ENCODE measurements at places on chromosomes 16 and 17.

- DNase-seq: peak; percentile 85
Observed at GRCh38 chr17:75632863-75633485, at the start of gene SMIM5. Gene SMIM5, plus strand, starts transcription at chr17:75633434. Its CDS starts 6,768 bp downstream, at chr17:75640202.

GRCh38 chr16:80887062-80887461 is 82.7 kb upstream of the CDYL2 start:
- DNase-seq: no peak

DNA sequence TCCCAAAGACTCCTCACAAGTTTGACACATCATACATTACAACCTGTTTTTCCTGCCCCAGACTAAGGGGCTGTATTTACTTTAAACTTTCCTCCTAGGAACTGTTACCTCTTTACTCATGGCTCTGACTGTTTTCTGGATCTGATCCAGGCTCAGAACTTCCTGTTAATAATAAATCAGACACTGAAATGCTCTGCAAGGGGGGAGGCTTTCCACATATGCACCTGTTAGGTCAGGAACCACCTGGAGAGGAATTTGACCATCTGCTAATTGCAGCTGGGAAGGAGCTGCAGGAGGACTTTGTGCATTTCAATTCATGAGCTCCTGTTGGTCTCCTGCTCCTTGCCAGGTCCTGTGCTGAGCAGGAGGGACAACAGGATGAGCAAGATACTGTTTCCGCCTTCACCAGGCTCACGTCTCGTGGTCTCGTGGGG is 476.9 kb upstream of the CDH5 start:
- no peak for DNase-seq

DNA sequence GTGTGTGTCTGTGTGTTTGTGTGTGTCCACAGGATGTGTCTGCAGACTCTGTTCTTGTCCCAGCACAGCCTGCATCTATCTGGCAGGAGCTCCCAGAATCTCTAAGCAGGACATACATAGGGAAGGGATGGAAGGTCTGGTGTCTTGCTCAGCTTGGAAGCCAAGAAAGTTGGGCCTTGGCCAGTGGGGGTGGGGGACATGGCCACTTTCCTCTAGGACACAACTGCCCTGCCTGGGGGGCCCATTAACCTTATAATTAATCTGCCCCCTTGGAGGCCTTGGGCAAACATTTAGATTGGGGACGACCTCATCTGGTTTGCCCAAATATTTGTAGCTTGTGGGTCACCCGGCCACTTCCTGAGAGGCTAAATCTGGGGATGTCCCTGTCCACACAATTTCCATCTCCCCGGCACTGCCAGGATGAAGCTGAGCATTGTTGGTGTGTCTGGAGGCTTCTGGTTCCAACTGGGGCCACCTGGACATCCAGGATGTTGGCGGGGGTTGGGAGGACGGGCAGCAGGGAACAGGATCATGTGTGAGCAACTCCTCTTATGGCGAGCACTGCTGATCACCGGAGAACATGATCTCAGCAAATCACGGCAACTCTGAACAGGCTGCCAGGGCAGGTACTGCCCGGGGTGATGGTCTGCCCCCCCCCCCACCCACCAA is 17.2 kb upstream of the FOXF1 start:
- DNase-seq: no peak

GRCh38 chr16:912684-913613 is 57.8 kb downstream of the LMF1 start:
- DNase-seq: no peak

GRCh38 chr17:65522751-65523404 is 38.6 kb downstream of the AXIN2 start:
- peak; percentile 32 for DNase-seq

DNA sequence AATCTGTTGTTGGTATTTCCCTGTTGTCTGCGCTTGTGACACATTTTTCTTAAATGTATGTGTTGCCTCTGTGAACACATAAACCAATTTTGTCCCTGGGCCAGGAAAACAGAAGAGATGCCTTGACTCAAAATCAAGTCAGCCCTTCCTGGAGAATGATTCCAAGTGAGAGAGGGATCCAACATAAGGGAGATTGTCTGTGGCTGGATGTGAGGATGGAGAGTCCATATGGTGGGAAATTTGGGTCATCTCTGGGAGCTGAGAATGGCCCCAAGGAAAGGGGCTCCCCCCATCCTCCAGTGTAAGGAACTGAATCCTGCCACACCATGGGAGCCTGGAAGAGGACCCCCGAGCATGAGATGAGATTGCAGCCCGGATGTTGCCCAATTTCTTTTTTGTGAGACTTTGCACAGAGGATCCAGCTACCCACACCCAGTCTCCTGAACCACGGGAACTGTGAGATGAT is 13.5 kb downstream of the CRYM start:
- no peak for DNase-seq

DNA sequence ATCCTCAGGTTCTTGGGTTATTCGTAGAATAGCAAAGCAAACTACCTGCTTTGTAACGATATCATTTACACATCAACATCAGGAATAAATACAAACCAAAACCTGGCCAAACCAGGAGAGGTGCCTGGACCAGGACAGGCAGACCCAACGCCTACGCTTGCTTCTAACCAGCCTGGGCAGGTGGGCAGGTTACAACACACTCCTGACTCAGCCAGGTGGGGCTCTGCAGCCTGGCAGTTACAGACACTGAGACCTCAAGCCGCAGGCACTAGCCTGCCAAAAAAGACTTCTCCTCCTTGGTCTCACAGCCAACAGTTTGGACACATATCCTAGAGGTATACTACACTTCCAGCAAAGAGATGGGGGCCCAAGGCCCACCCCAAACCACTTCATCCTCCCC is 14.0 kb downstream of the ANKRD11 start:
- no peak for DNase-seq

- no peak for DNase-seq
Observed at GRCh38 chr16:27465483-27465879, 63.5 kb downstream of the IL21R start.

Measured in activated T-cell treated with anti-CD3 and anti-CD28 coated beads, Interleukin-2, amount 50 U/mL, for 1 hour (primary cell).